Activated CD4-positive, CD25-positive, alpha-beta regulatory T cell treated with anti-CD3 and anti-CD28 coated beads, Interleukin-2, amount 50 U/mL, for 72 hours (primary cell): ENCODE measurements at places on chromosomes 1 and 21.
A peak's percentile ranks its signal among the peaks of the same experiment; 100 is the strongest.

- no peak for DNase-seq
These were observed 29.6 kb downstream of the ACOT11 start for GRCh38 chr1:54577612-54578011.

GRCh38 chr1:42319128-42319851 lies 15.7 kb downstream of the FOXJ3 start:
- no peak for DNase-seq

GRCh38 chr1:84283381-84283780 lies 18.1 kb upstream of the SAMD13 start:
- no peak for DNase-seq

DNA sequence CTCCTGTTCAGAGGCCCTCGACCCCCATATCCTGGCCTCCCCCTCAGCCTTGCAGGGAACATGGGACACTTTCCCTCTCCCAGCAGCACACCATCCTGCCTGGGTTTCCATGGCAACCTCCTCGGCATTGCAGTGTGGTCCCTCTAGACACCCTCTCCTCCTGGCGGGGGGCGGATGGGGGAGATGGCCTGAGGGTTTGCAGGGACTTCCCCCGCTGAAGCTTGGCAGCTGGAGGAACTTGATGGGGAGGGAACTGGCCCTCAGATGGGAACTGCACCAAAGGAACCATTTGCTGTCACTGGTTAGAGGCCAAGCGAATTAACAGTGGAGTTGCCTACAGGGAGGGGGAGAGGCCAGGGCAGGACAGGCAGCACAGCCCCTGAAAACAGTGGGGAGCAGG lies 28.7 kb downstream of the RIMS3 start:
- no peak for DNase-seq

DNA sequence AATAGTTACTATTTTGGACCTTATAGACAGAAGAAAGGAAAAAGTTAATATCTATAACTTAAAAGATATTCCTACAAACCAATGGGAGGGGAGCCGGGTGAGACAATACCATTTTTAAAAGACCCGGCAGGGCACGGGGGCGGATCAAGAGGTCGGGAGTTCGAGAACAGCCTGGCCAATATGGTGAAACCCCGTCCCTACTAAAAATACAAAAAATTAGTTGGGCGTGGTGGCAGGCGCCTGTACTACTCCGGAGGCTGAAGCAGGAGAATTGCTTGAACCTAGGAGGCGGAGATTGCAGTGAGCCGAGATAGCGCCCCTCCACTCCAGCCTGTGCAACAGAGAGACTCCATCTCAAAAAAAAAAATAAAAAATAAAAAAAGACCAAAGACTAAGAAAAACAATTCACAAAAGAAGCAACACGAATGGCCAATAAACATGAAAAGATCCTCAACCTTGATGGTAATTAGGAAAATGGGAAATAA lies 1.2 kb upstream of the PSMB2 start:
- DNase-seq, result no peak

DNA sequence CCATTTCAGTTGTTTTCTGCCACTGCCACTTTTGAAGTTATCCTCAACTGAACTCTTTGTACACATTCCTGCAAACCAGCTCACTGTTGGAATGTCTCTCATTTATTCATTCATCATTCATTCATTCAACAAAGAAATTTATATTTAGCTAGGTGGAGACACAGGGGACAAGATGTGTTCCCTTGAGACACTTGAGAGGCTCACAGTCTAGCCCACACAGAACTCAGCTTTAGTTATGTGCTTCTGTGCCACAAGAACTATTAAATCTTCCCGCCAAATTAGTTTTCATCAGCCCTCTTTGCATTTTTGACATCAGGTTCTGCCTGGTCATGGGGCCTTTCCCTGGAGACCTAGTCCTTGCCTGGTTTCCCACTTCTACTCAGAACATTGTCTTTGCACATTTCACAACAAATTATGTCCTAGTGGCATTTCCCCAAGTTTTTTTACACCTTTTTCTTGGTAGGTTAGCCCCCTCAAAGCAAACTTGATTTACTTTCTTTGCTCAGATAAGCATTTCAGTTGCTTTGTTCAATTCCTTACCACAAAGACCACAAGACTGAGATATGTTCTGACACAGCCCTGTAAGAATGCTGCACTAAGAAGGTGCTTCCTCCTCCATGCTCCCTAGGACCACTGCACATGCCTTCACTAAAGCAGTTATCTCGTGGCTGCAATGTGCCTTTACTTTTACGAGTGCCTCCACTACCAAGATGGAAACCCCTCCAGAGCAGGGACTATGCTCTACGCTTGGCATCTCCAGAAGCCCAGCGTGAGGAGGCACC lies 31.0 kb downstream of the ILDR2 start:
- no peak for DNase-seq

- DNase-seq, result no peak
These were observed 20.6 kb upstream of the MRPS14 start for GRCh38 chr1:175043824-175044223.

DNA sequence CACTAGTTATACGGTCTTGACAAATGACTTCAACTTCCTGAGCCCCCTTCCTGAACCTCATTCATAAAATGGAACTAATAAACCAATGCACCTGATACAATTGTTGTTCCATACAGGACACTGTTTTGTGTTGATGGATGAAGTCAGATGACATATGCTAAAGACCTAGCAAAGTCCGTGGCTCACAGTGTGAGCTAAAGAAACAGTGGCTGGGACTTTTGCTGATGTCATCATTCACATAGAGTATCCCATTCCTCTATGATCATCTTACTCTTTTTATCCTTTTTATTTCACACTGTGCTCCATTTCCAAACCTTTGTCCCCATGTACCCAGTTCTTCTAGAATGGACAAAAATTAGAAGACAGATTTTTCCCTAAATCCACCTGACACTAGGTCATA lies 83.7 kb upstream of the KAZN start:
- no peak for DNase-seq

GRCh38 chr1:25848531-25848930 lies 10.7 kb downstream of the AUNIP start:
- no peak for DNase-seq

DNA sequence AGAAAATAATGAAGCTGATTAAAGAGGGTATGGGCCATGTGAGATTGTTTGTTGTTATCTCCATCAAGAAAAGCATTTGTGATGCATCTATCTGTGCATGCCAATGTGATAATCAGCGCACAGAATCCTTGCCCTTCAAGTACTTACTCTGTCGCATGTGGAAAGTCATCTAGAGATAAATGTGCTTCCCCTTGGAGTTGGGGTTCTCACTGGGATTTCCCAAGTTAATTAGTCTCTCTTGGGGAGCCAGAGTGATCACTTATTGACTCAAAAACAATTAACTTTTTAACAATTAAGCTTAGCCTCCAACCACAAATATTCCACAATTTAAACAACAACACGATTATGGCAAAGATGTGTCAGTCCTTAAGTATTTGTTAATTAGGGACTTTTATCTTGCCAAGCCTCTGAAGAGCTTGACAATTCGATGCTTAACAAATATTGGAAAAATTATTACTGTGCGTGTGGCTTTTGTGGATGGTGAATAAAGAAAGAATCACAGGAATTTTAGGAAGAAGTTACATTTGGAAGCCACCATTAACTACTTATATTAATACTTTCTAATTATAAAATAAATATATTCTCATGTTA lies 17.5 kb downstream of the RHOU start:
- no peak for DNase-seq

GRCh38 chr1:197321811-197322210 lies 53.8 kb downstream of the CRB1 start:
- DNase-seq, result no peak

DNA sequence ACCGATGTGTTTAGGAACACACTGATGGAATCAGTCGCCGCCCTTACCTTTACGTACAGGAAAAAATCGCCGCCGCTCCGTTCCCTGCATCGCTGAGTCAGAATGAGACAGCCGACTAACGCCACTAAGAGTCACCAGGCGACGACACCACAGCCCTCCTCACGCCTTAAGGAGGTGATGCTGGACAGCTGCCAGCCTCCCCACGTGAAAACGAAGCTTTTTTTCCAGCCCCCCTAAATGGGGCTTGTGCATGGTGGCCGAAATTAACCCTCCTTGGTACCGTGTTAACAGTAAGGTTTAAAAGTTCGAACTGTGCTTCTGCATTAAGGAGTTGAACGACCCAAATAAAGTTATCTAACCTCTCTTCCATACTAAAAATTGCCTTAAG lies 511 bp downstream of the DNTTIP2 start:
- peak; percentile 62 for DNase-seq

DNA sequence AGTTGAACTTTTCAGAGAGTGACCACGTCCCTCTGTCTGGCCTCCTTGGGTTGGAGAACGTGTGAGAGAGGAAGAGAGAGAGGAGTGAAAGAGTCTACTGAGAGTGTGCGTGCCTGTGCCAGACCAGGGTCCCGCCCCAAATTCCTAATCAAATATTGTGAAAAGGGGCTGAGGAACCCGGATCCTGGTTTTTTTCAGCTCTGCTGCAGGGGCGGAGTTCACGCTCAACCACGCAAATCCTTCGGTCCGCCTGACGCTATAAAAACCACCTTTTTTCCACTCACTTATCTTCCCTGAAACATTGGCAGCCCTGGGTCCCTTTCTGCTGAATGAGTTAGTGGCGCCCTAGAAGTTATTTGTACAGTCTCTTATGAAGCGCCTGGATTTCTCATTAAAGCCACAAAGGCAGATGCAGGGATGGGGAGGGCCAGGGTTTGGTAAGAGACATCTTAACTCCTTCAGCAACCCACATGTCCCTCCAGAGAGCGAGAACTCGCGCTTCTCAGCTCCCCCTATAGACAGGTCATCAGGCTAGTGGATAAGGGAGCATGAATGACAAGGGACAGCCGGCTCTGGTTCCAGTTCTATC lies at the start of gene FMOD:
Gene FMOD (minus strand): TSS at position 86 of the 589 bp plus-strand sequence. CDS start 2,852 bp downstream, outside the sequence.
- DNase-seq, result no peak

- DNase-seq, result no peak
These were observed 68.7 kb upstream of the CNTN2 start for GRCh38 chr1:204974327-204974726.

DNA sequence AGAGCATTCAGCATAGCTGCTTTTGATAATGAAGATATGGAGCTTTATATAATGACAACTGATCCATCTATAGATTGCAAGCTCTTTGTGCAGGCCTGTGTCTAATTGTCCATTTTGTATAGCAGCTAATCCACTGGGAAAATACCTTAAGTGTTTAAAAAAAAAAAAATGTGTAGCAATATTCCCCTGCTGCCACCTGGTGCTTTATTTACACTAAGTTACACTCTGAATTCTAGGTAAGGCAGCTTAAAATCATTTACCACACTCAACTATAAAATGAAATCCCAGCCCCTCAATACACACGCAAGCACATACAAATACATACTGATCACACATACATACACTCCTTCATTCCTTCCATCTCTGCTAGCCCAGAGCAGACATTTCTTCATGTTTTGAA lies 49.1 kb upstream of the BCL9 start:
- DNase-seq, result no peak

- DNase-seq, result peak; percentile 9
These were observed 181.9 kb upstream of the VAMP3 start for GRCh38 chr1:7589080-7589735.

DNA sequence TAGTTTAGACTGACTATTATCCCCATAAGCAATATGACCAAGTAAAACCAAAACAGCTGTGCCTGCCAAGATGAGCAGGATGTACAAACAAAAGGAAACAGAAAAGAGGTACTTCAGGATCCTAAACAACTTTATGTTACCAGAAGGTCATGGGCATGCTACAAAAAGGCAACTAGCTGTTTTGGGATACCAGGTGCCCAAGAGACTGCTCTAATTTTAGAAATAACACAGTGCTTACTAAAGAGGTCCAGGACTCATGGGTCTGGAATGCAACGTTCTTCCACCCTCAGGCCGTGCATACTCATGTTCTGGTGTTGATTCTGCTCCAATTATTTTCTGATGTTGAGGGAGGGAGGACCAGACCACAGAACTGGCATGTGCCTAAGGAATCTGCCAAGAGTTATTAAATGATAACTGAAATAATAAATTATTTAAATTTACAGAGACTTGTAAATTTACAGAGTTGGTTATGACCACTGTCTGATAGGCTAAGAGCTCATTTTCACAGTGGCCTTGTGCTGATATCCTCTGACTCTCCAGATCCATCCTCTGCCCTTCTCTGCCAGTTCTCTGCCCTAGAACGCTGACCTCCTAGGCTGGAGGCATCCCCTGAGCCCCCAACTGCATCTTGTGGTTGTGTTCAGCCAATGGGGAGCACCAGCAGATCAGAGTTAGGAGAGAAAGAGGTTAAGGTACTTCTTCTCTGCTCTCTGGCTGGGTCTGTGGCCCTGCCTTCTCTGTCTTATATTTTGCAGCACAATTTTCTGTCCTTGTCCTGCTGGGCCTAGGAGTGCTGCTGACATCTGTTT lies 37.7 kb upstream of the BCL10 start:
- no peak for DNase-seq

DNA sequence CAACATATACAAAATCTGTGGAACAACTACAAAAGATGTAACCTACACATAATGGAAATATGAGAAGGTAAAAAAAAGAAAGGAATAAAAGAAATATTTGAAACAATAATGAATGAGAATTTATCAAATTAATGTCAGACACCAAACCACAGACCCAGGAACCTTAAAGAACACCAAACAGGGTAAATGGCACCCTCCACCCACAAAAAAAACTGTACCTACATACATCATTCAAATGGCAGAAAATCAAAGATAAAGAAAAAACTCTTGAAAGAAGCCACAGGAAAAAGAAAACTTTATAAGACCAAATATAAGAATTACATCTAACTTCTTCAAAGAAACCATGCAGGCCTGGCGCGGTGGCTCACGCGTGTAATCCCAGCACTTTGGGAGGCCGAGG lies 54.0 kb downstream of the IL12RB2 start:
- DNase-seq, result no peak

DNA sequence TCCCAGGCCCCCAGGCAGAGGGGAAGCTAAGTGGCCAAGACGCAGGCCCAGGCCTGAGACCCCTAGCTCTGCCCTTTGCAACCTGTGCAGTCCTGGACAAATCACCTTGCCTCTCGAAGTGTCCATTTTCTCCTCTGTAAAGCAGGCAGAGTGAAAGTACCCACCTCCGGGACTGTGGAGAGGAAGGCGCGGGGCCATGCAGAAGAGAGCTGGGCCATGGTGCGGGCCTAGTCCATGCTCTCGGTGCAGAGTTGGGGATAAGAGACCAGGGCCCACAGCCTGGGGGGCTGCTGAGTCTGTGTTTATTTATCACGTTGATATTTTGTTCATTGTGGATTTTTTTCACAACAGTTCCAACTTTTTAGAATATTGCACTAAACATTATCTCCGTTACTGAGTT lies 160.2 kb upstream of the VAMP3 start:
- peak; percentile 9 for DNase-seq
